ENCODE measurements at places on chromosomes 6 and 20.

DNA sequence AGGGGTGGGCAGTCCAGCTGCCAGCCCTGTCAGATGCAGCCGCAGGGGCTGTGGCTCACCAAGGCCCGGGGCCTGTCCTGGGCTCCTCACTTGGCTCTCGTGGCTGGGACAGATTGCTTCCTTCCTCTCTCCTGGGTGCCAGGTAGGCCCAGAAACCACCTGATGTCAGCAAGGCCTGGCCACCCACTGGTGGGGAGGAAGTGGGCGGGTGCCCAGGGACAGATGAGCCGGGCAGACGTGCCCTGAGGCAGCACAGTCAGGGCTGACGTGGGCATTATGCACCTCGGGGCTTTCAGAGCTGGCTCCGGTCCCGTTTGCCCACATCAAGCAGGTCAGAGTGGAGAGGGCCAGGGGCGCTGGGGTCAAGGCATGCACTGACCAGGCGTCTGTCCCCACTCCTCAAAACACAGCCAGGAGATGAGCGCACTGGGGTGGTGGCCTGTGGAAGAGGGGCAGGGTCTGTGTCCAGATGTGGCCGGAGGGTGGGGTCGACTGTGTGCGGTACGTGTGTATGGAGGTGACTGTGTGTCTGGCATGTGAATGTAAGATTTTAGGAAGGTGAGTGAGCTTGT is 133.2 kb upstream of the PTPN1 start:
- no peak for DNase-seq

GRCh38 chr20:5364136-5364821 is 47.5 kb upstream of the PROKR2 start:
- no peak for DNase-seq

GRCh38 chr20:19682249-19682648 is 75.8 kb upstream of the RIN2 start:
- no peak for DNase-seq

DNA sequence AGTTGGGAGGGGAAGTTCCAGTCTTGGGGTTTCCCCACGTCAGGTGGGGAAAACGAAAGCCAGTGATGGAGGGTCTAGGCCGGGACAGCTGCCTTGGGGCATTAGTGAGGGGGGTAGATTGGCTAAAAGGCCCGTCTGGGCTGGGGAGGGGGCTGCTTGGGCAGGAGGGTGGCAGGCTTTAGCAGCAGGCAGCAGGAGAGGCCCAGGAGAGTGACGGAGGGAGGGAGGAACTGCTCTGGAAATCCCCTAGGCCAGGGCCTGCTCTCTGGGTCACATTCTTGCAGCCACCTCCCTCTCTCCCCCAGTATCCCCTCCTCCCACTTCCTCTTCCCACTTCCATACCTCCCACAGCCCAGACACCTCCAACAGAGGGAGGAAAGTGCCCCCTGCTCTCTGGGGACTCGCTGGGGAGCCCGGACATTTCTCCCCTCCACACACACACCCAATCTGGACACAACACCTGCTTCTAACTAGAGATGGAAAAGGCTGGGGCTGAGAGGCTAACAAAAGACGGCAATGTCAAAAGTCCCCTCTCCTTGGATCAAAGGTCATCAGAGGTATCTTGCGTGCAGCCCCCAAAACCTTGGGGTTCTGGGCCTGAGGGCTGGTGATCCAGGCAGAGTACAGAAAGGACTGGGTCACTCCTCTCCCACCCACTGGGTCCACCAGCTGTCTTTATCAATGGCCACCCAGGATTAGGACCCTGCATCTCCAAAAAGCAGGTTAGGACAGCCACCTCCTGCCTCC is 1.8 kb downstream of the NFKBIE start:
- DNase-seq, result no peak

DNA sequence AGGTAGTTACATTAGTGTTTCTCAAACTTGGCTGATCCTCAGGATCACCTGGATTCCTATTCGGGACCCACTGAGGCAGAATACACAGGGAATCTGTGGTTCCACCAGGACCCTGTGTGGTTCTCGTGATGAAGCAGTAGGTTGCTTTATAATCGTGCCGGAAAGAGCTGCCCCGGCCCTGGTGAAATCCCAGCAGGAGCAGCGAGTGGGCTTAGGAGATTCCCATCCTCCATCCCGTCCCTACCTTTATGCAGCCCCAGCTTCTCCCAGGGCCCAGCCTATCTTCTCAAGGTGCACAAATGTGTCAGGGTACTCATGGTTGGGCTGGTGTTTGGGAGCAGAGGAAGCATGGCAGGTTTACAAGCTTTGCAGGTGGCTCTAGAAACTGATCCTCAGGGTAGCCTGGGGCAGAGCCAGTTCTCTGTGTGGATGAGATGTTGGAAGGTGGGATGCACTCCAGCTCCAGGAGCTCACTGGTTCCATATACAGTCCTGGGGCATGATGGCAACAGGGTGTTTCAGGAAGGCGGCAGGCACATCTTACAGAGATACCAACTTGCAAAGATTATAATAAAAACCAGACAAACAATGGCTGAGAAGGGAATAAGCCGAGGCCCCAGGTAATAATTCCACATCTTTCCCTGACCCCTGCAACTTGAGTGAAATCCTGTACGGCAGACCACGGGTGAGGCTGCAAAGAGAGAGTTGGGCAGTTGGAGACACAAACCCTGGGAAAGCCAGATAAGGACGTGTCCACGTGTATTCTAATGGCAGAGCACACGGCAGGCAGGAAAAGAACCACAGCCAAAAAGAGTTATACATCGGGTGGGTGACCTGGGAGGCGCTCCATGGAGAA is 5.9 kb downstream of the SLC22A1 start:
- DNase-seq, result no peak

GRCh38 chr20:53146201-53146891 is 174.2 kb downstream of the TSHZ2 start:
- no peak for DNase-seq

GRCh38 chr6:4388675-4389074 is 253.3 kb upstream of the ECI2 start:
- no peak for DNase-seq

GRCh38 chr6:11595903-11596302 is 58.4 kb downstream of the TMEM170B start:
- DNase-seq, result no peak
